ENCODE measurements at places on chromosomes 7 and 10.
A peak's percentile ranks its signal among the peaks of the same experiment; 100 is the strongest.

DNA sequence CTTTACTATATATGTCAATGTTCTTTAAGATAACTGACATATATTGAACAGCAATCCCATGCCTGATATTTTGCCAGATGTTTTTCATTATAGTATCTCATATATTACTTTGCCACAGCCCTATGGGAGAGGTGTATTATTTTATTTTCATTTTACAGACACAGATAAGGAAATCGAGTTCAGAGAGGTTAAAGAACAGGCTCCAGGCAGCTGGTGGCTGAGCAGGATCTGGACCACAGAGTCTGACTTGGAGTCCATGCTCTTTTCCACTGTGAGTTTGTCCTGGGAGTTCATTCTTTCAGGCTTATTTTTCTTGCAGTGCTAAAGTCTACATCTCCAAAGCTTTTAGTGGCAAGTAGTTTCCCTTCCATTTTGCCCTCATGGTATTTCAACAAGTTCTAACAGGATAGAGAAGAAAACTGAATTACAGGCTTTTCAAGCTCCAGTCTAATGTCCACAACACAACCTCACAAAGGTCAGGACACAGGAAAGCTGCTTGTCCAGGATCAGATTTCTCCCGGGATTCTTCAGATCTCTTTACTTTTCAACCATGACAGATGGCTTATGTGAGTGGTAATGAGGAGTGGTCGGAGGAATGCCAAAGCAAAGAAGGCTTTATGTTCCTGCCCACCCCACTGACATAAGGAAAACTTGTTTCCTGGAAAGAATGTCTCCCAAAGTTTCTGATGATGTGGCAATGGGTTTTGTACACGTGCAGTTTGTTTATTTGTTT, 13.1 kb upstream of the SLC35B4 start:
- no peak for DNase-seq

GRCh38 chr10:79933961-79934360, 14.9 kb downstream of the SFTPD start:
- no peak for DNase-seq

- peak; percentile 3 for DNase-seq
These were observed 237.2 kb downstream of the BUB3 start for GRCh38 chr10:123391275-123392028.

- DNase-seq, result peak; percentile 52
These were observed 99.4 kb upstream of the TMEM106B start for GRCh38 chr7:12111422-12112405.

- DNase-seq, result no peak
These were observed 82.8 kb upstream of the FAM171A1 start for GRCh38 chr10:15453926-15454325.

GRCh38 chr10:77192402-77192801, 445.2 kb downstream of the KCNMA1 start:
- no peak for DNase-seq

DNA sequence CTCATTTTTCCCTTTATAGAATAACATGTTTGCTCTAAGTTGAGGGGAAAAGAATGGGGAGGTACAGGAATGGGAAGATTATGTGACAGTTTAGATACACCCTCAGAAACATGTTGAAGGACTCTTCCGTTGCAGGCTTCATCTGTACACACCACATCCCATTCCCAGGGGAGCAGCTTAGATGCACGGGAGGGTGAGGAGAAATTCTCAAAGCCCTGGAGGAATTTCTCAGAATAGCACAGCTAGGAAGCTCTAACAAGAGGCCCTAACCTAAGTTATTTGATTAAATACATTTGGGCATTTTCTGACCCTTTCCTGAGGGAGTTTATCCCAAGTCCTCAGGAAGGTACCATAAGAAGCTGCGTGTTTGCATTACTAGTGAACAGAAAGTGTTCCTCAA, 660.2 kb upstream of the IGFBP3 start:
- no peak for DNase-seq

DNA sequence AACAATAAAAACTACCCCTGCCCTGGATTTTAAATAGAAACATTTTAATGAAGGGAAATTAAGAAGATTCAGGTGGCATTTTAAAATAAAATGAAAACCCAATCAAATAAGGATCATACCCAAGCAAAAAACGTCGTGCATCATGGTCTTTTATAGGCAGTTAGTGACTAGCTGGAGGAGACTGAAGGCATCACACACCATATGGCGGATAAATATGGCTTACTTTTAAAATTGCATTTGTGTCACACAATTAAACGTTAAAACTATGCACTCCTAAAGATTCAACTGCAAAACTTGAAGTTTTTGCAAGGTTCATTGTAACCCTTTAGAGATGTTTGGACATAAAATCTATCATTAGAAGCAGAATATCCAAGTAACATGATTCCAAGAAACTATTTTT, 200.1 kb upstream of the NRG3 start:
- DNase-seq, result no peak

GRCh38 chr10:96266118-96266770, 5.1 kb downstream of the BLNK start:
- no peak for DNase-seq

DNA sequence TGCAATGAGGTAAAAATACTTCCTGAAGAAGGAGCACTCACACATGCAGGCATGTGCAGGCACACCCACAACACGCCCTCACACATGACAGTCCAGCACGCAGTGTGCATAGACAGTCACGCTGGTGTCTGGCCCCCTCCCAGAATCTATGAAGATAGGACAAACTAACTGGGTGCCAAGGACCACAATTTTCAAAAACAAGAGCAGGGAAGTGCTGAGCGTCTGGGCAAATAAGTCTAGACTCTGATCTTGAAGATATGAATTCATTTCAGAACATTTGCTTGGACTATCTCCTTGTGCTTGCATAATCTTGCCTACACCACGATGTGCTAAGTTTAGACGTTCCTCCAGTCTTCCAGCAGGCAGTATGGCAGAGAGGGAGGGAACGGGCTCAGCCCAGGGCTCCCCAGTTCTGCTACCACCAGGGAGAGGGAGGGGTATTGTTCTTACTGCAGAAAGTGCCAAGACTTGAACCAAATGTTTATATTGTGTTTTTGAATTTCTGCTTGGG, 276.5 kb upstream of the KLF6 start:
- peak; percentile 59 for DNase-seq

DNA sequence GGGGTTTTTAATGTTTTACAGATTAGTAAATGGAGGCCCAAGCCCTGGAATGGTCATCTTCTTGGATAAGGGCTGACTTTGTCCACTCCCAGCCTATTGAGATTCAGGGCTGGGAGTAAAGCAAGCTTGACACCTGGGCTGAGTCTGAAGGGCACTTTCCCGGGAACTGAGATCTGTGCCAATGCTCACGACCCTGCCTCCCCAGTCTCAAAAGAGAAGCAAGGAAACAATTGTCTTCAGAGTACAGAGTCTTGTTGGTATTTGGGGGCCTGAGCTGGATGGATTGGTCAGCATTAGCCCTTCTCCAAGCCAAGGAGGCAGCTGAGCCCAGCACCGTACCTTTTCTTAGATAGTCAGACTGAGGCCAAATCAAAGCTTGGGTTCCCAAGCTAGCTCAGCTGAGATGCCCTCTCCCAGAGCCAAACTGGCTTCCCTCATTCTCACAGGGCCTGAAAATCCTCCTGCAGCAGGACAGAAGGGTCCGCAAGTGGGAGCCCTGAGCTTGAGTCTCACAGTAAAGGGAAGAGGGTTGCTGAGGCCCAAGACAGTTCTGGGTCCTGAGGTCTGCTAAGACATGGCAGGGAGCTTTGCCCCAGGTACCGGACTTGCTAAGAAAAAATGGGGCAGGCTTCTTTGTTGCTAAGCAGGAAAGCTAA, 3.7 kb downstream of the DDIT4 start:
- no peak for DNase-seq

GRCh38 chr7:73786588-73786987, 16.5 kb upstream of the CLDN3 start:
- no peak for DNase-seq

DNA sequence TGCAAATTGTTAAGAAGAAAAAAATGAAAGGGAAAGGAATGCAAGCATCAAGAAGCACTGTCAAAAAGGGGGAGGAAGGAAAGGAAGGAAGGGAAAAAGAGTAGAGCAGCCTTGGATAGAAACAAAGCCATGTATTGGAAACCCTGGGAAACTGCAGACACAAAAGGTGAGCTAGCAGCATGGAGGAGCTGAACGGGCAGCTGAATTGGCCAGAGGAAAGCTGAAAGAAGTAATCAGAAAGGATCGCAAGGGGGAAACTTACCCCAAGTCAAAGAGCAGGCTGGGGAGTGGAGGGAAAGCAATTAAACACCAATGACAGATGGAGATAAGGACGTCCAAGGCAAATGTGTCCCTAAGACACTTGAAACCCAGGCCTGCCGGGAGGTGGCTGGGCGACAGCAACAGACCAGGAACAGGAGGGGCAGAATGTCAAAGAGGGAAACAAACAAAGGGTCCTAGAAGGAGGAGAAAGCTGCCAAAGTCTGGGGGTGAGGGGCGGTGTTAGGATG, 93.8 kb upstream of the SVIL start:
- DNase-seq, result peak; percentile 74

GRCh38 chr10:112349521-112350085, 24.3 kb upstream of the ACSL5 start:
- DNase-seq, result no peak

DNA sequence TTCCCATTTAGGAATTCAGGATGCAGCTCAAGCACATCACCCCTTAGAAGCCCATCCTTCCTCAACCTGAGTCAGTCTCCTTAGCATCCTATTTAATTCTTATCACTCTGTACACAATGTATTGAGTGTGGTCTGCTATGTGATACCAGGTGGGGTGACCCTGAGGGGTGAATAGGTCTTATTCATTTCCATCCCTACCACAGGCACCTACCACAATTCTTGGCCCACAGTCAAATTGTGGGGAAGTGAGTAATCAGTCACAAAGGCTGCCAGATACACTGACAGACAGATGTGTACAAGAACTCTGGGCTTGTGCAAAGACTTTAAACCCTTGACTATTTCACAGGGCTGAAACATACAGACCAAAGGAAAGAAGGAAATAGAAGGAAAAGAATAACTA, 560.5 kb downstream of the PARD3 start:
- peak; percentile 64 for DNase-seq

GRCh38 chr10:79352035-79352877, 5.0 kb downstream of the PPIF start:
- no peak for DNase-seq

- peak; percentile 65 for DNase-seq
These were observed 46.3 kb downstream of the PLEKHA8 start for GRCh38 chr7:30074422-30075030.

- DNase-seq, result no peak
These were observed 32.0 kb downstream of the BET1 start for GRCh38 chr7:93972029-93972725.

- DNase-seq, result no peak
These were observed 19.7 kb upstream of the CCSER2 start for GRCh38 chr10:84308481-84309304.

- DNase-seq, result no peak
These were observed 42.0 kb downstream of the SHH start for GRCh38 chr7:155770241-155770640.

DNA sequence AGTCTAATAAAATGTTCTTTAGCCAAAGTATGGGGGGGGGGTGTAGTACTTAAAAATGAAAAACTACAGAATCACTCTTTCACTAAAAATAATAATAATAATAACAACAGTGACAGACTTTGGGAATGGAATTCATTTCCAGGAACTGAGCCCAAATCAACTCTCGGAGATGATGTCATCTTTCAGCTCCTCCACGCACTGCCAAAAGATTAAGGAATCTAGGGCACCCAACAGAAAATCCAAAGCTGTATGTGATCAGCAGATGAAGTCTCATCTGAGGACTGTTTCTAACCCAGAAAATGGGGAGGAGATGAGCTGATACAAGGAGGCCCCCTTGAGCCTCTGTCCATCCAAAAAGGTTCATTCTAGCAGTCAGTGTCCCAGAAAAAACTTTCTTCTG, 54.5 kb downstream of the GRB10 start:
- peak; percentile 69 for DNase-seq

DNA sequence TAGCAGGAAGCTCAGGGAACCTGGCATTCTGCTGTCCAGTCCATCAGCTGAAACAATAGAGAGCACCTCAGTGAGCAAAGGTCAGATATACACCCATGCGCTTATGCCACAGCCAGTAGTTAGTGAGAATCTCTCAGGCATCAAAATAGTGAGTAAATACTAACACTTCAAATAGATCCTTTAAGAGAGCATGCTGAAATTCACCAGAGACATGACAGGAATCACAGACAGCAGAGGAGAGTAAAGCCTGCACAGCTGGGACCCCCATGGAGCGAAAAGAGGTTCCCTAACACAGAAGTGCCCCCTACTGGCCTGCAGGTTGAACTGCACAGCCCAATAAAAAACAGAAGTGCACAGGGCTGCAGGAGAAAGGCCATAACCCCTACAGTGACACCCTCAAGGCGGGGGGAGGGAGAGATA, 57.6 kb upstream of the ANTXRL start:
- DNase-seq, result peak; percentile 8

DNA sequence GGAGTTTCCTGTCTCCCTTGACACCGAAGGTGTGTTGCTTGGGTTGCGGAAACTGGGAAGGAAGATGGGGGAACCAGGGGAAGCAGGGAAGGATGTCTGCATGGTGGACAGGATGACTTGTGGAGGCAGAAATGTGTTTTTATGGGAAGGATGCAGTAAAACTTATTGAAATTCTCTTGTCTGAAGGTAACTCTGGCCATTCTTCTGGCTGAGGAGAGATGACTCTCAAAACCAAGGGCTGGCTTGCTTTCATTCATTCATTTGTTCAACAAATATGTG, 1.5 kb downstream of the UBTD1 start:
- no peak for DNase-seq

GRCh38 chr10:15802375-15802949, 57.8 kb downstream of the MINDY3 start:
- DNase-seq, result no peak

DNA sequence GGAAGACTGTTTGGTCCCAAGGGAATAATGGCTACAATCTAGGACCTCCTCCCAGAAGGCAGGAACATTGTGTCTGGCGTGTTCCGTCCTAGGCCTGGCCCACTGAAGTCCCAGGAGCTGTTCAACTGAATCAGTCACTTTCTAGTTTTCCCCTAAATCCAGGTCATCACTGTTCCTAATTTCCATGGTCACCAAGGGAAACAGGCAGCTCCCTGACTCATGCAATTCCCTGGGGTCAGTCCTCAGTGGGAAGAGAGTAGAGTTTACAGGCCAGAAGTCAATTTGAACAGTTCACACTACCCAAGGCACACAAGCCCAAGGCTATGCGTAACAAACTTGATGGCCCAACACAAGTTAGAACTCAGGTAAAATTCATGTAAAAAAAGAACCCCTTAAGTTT, 44.0 kb downstream of the CREB3L2 start:
- DNase-seq, result no peak

DNA sequence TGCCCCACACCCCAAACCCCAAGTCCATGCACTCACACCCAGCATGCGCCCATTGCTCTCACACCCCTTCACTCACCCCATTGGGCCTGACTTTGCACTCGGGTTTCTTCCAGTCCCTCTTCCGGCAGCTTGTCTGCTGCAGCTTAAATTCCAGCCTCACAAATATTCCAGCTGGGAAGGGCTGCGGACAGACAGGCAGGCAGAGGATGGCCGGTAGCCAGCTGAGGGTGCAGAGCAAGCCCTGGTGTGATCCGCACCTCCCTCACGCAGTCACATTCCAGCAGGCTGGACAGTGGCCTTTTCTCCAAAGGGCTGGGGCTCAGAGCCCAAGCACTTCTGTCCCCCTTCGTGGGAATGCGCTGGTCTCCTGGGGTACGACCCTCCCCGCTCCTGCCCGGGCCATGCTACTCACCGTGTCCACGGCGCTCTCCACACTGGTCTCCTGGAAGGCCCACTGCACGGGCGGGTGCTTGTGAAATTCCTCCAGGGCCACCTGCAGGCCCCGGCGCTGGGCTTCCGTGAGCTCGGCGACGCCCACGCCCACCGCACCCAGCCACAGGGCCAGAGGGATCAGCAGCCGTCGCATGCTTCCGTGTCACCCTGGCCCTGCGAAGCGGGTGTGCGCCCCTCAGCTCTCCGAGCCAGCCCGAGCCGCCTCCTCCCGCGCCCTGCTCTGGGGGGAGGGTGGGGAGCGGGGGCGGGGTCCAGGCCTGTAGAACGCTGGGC, 1.2 kb downstream of the RARRES2 start:
- peak; percentile 86 for DNase-seq
